ENCODE measurements at places on chromosomes 7 and 10. TPM values are rescaled to one million over a fixed set of nuclear protein-coding genes. Genes with fewer than 3 reads are reported as not detected.
A peak's percentile ranks its signal among the peaks of the same experiment; 100 is the strongest.

NCF1 gene
- 3.8 TPM for total RNA-seq

EPC1 gene
- 36.0 TPM for total RNA-seq

- H3K36me3 ChIP-seq: no peaks in the 10 kb centered on the region
- H3K27me3 ChIP-seq: no peaks in the 10 kb centered on the region
- peak overlapping the region; percentile 44 for H3K27ac ChIP-seq
- no peak for DNase-seq
- peaks cover 55% of the 10 kb centered on the region for H3K4me1 ChIP-seq
- peak overlapping the region; percentile 76 for H3K4me3 ChIP-seq
These were observed 15.4 kb downstream of the MXI1 start for GRCh38 chr10:110222641-110223297.

DNA sequence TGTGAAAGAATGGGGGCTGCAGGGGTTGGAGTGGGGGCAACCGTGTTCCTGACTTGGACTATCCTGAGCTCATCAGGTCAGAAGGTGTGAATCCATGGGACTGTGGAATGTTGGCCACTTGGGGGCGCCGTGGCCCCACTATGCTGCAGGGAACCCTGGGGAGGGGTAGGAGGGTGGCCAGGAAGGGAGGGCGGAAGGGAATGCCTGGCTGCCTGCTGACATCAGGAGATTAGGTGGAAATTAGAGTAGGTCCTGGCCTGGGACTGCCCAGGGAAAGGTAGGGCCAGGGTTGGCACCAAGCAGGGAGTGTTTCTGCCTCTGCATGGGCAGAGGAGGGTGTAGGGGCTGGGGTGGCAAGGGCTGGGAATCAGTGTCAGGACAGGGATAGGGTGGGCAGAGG, 65.8 kb upstream of the PRSS58 start:
- peaks cover 23% of the 10 kb centered on the region for H3K27me3 ChIP-seq
- H3K4me3 ChIP-seq: peak overlapping the region; percentile 62
- no peaks in the 10 kb centered on the region for H3K36me3 ChIP-seq
- H3K27ac ChIP-seq: no peak overlapping the region
- DNase-seq: peak; percentile 46
- H3K4me1 ChIP-seq: peaks cover 13% of the 10 kb centered on the region

- no peak overlapping the region for H3K27ac ChIP-seq
- H3K36me3 ChIP-seq: peaks cover 3% of the 10 kb centered on the region
- H3K27me3 ChIP-seq: no peaks in the 10 kb centered on the region
- DNase-seq: no peak
- H3K4me1 ChIP-seq: peaks cover 29% of the 10 kb centered on the region
- H3K4me3 ChIP-seq: no peak overlapping the region
These were observed 122.5 kb upstream of the KLF6 start for GRCh38 chr10:3907514-3907913.

DNA sequence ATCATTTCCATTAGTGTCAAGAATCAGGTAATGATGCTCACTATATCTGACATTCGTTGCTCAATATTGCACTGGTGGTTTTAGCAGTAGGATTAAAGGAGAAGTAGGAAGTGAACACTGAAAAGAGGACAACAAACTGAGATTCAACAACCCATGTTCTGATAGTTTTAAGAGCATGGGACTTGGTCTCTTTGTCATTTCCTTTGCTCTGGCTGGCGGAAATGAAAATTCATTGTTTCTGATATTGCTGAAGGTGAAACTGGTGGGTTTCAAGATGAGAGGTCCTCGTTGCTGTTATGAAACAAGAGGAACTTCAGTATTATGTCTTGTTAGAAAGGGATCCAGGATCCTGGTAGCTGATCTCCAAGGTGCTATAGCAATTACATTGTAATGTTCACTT, 129.0 kb downstream of the DNAH11 start:
- H3K27ac ChIP-seq: no peak overlapping the region
- peak; percentile 15 for DNase-seq
- H3K4me1 ChIP-seq: peaks cover 9% of the 10 kb centered on the region
- peaks cover 6% of the 10 kb centered on the region for H3K27me3 ChIP-seq

LIPK gene
- not detected for total RNA-seq

DNA sequence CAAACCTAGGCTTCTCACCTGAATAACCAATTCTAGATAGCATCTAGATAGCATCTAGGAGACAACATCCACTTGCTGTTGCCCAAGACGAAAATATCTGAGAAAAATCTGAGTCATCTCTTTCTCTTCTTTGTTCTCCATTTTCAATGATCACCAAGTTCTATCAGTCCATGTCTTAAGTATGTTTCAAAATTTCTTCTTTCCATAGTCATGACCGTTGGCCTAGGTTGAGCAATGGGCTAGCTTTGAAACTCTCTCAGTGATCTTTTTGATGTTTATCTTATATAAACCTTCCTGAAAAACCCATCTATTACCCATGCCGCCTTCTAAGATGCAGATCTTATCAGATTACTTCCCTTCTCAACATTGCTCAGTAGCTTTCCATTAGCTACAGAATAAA, 23.4 kb upstream of the CASD1 start:
- H3K4me1 ChIP-seq: peaks cover 6% of the 10 kb centered on the region
- H3K36me3 ChIP-seq: peaks cover 1% of the 10 kb centered on the region
- peaks cover 51% of the 10 kb centered on the region for H3K27me3 ChIP-seq
- no peak for DNase-seq

DNA sequence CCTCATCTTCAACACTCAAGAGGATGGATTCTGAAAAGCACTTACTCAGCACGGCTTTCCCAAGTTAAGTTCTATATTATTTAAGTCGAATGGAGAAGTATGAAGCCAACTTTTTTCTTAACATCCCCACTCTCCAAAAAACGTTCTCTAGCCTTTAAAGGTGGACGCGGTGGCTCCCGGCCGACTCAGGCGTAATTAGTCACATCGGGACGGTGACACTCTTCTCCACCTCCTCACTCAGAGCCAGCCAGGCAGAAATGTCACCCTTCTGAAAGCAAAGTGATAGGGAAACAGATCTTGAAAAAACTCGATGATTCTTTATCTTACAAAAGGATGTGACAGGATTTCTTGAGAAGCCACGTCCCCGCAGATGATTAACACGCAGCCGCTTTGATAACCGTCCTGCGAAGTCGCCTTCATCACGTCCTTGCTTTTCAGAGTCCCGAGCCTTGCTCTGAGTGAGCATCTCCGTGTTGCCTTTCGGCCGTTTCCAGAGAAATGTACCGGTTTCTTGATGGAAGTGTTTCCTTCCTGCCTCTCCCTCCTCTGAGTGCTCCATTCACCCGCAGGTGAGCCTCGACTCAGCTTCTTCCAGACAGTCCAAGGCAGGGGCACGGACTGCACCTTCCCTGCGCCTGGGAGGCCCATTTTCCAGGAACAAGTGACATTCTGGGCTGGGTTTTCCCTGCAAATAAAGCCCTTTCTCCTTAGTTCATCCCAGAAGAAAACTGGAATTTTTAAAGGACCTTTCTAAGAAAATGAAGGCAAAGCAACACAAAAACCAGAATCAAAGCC, 314.8 kb downstream of the DNAJB6 start:
- H3K27ac ChIP-seq: no peak overlapping the region
- H3K4me3 ChIP-seq: no peak overlapping the region
- no peaks in the 10 kb centered on the region for H3K4me1 ChIP-seq
- no peaks in the 10 kb centered on the region for H3K27me3 ChIP-seq

- no peaks in the 10 kb centered on the region for H3K36me3 ChIP-seq
- no peaks in the 10 kb centered on the region for H3K27me3 ChIP-seq
- peak overlapping the region; percentile 73 for H3K4me3 ChIP-seq
- peaks cover 99% of the 10 kb centered on the region for H3K4me1 ChIP-seq
- no peak for DNase-seq
These were observed 61.8 kb downstream of the ADD3 start for GRCh38 chr10:110069502-110069982.

TAS2R40 gene
- not detected for total RNA-seq

- H3K4me3 ChIP-seq: no peak overlapping the region
- no peaks in the 10 kb centered on the region for H3K4me1 ChIP-seq
- no peak overlapping the region for H3K27ac ChIP-seq
- no peaks in the 10 kb centered on the region for H3K36me3 ChIP-seq
These were observed 172.9 kb downstream of the DKK1 start for GRCh38 chr10:52486840-52487611.

FAS gene
- 138 TPM for total RNA-seq

- no peaks in the 10 kb centered on the region for H3K36me3 ChIP-seq
- H3K4me3 ChIP-seq: no peak overlapping the region
- H3K4me1 ChIP-seq: no peaks in the 10 kb centered on the region
These were observed 58.3 kb downstream of the CFAP46 start for GRCh38 chr10:132884041-132884440.

DNA sequence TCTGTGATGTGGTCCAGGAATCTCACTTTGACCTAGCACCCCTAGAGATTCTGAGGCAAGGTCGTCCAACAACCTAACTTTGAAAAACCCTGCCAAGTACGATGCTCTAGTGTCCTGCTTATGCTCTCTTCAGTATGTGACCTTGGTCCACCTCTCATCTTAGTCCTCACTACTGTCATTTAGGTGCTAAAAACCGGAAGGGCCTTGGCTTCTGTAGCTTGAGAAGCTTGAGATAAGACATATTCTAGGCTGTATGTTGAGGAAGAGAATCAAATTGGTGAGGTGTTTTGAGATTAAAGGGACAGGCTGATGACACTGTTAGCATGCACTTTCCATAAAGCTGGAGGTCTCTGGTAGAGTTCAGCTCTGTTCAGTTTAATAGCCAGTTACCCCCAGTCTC, 57.0 kb upstream of the MTPN start:
- H3K4me1 ChIP-seq: peaks cover 58% of the 10 kb centered on the region

DNA sequence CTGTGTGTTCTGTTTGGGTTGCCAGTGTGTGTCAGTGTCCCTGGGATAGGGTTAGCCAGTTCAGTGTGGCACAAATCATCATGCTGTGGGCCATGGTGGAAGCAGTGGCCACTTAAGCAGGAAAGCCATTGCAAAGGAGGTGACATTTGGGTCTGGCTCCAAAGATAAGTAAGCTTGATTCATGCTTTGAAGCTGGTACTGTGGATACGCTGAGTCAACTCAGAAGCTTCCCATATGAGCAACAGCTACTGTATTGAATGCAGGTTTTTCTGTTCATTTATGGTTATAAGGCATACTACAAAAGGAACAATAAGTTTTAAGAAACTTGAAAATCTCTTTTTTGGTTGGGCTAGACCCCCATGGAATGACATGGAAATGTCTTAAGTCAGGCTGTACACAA, 143.1 kb downstream of the BMPER start:
- no peak overlapping the region for H3K4me3 ChIP-seq
- H3K4me1 ChIP-seq: no peaks in the 10 kb centered on the region
- no peaks in the 10 kb centered on the region for H3K27me3 ChIP-seq
- no peak for DNase-seq
- no peaks in the 10 kb centered on the region for H3K36me3 ChIP-seq

PDE6C gene
- not detected for total RNA-seq

- no peak overlapping the region for H3K27ac ChIP-seq
- no peak overlapping the region for H3K4me3 ChIP-seq
- no peaks in the 10 kb centered on the region for H3K36me3 ChIP-seq
- no peaks in the 10 kb centered on the region for H3K27me3 ChIP-seq
- no peaks in the 10 kb centered on the region for H3K4me1 ChIP-seq
These were observed 22.5 kb upstream of the UBE2H start for GRCh38 chr7:129975309-129975708.

- peaks cover 21% of the 10 kb centered on the region for H3K4me1 ChIP-seq
- H3K4me3 ChIP-seq: no peak overlapping the region
- no peak overlapping the region for H3K27ac ChIP-seq
- no peaks in the 10 kb centered on the region for H3K27me3 ChIP-seq
- DNase-seq: no peak
These were observed 614.0 kb downstream of the AUTS2 start for GRCh38 chr7:70212281-70212680.

DNA sequence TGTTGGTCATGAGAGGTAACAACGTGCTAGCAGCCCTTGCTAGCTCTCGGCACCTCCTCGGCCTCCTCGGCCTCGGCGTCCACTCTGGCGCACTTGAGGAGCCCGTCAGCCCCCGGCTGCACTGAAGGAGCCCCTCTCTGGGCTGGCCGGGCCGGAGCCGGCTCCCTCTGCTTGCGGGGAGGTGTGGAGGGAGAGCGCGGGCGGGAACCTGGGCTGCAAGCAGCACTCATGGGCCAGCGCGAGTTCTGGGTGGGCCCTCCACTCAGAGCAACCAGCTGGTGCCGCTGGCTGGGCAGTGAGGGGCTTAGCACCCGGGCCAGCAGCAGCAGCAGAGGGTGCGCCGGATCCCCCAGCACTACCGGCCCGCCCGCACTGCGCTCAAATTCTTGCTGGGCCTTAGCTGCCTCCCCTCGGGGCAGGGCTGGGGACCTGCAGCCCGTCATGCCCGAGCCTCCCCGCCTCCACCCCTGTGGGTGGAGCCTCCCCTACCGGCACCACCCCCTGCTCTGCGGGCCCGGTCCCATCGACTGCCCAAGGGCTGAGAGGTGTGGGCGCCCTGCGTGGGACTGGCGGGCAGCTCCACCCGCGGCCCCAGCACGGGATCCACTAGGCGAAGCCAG, 96.1 kb downstream of the PAXIP1 start:
- H3K4me1 ChIP-seq: no peaks in the 10 kb centered on the region
- no peaks in the 10 kb centered on the region for H3K36me3 ChIP-seq
- DNase-seq: no peak
- no peak overlapping the region for H3K4me3 ChIP-seq
- H3K27me3 ChIP-seq: peaks cover 5% of the 10 kb centered on the region

- peaks cover 15% of the 10 kb centered on the region for H3K27me3 ChIP-seq
- H3K27ac ChIP-seq: peak overlapping the region; percentile 47
- no peaks in the 10 kb centered on the region for H3K36me3 ChIP-seq
- peak overlapping the region; percentile 14 for H3K4me3 ChIP-seq
These were observed 70.8 kb downstream of the XPNPEP1 start for GRCh38 chr10:109852475-109853037.

GRCh38 chr10:21519397-21519933, 6.0 kb downstream of the SKIDA1 start:
- H3K4me3 ChIP-seq: peak overlapping the region; percentile 98
- H3K27me3 ChIP-seq: peaks cover 80% of the 10 kb centered on the region
- no peaks in the 10 kb centered on the region for H3K36me3 ChIP-seq
- peaks cover 35% of the 10 kb centered on the region for H3K4me1 ChIP-seq
- DNase-seq: no peak
- H3K27ac ChIP-seq: no peak overlapping the region

DNA sequence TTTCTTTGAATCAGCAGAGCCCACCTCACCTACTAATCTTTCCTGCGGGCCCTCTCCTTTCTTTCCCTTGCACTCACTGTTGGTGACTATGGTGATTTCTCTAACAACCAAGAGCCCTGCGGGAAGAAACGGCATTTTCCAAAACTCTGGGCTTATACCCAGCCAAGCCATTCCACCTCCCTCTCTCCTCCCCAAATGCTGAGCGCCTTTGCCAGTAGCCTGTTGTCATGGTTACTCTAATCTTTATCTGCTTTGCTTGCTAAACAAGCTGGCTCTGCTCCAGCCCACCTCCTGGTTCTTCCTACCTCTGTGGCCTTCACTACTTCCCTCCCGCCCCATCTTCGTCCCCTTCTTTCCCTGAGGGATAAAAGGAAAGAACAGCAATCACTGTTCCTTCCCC, 86.7 kb downstream of the DGKI start:
- H3K27ac ChIP-seq: no peak overlapping the region
- no peak for DNase-seq
- H3K36me3 ChIP-seq: no peaks in the 10 kb centered on the region
- H3K27me3 ChIP-seq: peaks cover 10% of the 10 kb centered on the region

GRCh38 chr10:74888962-74889661, 62.7 kb downstream of the KAT6B start:
- no peak overlapping the region for H3K4me3 ChIP-seq
- peaks cover 25% of the 10 kb centered on the region for H3K4me1 ChIP-seq
- H3K27ac ChIP-seq: no peak overlapping the region
- H3K27me3 ChIP-seq: no peaks in the 10 kb centered on the region
- DNase-seq: no peak
